Activated CD4-positive, CD25-positive, alpha-beta regulatory T cell treated with anti-CD3 and anti-CD28 coated beads, Interleukin-2, amount 50 U/mL, for 72 hours (primary cell): ENCODE measurements at places on chromosomes 12 and 14.

DNA sequence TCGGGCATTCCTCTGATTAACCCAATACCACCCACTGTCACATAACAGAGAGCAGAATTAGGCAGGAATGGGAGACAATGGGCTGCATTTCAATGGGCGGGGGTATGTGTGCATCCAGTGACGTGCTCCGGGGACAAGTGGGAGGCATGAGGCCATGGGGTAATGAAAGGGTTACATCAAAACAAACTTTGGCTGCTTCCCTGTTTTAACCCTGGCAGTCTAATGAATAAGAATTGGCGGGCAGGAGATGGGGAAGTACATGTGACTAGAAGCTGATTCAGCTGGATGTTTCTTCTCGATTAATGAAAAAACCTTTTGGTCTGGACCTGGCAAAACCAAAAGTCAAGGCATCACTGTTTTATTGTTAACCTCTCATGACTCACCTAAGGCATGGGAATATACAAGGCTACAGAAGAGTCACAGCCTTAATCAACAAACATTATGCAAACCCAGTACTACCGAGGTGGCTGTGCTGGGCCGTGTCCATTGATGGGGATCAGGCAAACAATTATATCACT lies 44.2 kb downstream of the SOCS2 start:
- no peak for DNase-seq

GRCh38 chr14:83993545-83993944 lies 1536.4 kb upstream of the FLRT2 start:
- no peak for DNase-seq

DNA sequence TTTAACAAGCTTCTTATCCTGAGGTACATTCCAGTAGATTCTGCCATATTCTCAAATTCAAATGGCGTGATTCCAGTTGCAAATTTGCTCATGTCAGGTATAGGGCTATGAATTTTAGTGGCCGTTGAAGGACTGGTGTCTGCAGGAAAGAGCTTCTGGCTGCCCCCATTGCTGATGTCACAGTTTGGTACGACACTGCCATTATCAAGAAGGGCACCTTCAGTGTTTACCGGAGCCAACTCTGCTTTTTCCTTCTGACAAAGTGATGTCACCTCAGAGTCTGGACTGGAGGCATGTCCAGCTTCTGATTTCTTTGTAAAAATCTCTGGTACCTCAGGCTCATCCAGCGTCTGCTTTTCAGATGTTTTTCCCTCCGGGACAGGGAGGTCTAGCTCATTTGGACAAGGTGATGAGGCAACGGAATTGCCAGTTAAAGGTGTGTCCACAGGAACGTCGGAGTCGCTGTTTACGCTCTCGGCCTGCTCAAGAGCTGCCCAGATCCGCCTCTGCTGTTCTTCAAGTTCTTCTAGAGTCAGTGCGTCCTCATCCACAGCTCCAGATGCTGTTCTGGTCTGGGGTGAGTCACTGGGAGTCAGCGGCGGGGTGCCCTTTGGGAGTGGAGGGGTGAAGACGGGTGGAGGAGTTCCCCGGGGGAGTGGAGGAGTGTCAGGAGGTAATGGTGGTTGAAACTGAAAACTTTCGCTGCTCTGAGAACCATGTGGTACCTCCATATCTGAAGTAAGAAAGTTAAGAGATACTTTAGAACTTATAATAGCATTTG lies 27.0 kb downstream of the ZCCHC8 start:
- peak; percentile 41 for DNase-seq

- no peak for DNase-seq
These were observed 178.1 kb downstream of the SOX5 start for GRCh38 chr12:23771240-23771949.

GRCh38 chr14:42090122-42090521 lies 483.4 kb downstream of the LRFN5 start:
- no peak for DNase-seq

GRCh38 chr12:109178532-109178931 lies 62.1 kb downstream of the ACACB start:
- DNase-seq = no peak

DNA sequence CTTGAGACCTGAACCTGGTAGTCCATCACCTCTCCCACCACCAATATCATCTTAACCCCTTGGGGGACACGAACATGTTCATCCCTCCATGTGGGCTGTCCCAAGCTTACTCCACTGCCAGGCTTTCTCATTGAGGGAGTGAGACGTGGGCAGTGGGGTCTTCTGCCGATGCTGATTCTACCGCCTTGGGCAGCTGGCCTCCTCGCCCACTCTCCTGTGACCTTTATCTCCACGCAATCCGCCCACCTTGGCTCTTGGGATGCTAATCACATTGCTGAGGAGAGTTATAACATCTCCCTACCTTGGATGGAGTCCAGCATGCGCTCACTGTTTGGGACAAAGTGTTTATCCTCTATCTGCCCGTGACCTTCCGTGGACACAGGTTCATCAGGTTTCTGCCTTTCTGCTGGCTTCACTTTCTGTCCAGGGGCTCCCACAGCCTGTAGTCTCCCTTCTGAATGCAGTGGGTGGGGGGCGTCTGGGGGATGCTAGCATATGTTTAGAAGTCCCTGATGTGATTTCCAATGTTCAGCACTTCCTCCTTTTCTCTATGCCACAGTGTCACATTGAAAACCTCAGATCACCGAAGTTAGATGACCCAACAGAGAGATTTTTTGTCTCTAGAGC lies 53.2 kb upstream of the ESRRB start:
- DNase-seq = no peak

- no peak for DNase-seq
These were observed 55.2 kb downstream of the TMCC3 start for GRCh38 chr12:94595152-94595551.
